ENCODE measurements at places on chromosomes 1 and 21.

DNA sequence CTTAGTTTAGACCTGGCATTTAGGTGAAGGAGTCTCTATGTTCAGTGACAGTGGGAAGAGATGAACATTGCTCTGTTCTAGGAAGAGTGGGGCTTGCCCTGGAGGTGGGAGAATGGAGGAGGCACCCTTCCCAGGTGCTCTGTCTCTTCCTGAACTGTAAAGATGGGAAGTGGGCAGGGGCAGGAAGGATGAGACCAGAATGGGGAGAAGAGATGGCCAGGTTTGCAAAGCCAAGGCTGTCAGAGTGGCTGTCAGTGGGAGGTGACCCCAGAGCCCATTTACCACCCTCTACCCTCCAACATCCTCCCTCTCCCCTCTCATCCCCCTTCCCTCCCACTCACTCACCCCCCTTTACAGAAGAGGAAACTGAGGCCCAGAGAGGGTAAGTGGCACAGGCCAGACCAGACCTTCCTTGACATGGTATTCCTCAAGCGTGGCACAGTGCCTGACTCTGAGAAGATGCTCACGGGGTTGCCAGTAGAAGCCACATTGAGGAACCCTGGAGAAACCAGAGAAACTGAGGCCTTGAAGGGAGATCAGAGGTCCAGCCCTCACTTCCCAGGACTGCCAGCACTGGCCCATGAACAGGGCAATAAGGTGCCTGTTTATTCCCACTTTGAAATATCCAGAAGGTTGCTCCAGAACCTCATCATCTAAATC is 1.4 kb upstream of the IGSF8 start:
- no peak for DNase-seq

DNA sequence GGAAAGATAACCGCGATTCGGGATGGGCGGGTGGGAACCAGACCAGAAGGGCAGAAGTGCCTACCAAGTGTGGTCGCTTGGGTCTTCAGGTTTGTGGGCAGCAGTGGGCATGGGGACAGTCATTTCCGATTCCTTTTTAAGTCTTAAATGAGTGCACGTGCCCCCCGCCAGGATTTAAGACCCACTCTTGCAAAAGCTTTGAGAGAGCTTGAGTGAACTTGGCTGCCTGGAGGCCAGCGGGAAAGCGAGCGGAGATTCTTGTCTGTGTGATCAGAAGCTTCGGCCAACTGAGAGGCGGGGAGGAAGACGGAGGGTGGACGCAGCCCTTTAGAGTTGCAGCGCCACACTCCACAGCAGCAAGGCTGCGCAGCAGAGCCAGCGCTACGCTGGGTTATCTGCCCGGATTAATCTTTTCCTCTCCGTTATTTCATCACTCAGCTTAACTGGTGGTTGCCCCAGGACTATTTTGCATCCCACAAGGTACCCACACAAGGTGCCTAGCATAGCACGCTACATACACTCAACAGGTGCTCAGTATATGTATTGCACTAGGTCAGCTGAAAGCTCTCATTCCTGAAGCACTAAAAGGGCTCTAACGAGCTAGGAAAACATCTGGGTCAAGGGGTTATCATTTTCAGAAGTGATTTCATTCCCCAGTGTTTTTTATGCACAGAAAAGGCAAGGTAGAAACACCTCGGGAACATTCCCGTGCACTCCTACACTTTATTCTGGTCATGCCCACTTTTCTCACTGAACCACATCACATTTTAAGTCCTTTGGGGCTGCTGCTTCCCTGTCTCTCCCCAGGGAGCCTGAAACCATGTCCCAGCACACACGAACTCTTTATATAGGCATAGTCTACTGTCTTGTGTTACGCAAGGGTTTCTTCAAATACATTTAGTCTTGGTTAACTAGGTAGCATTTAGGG is 1.5 kb upstream of the BATF3 start:
- no peak for DNase-seq

- DNase-seq, result no peak
Measured at GRCh38 chr1:57796616-57797015, 372.8 kb upstream of the DAB1 start.

DNA sequence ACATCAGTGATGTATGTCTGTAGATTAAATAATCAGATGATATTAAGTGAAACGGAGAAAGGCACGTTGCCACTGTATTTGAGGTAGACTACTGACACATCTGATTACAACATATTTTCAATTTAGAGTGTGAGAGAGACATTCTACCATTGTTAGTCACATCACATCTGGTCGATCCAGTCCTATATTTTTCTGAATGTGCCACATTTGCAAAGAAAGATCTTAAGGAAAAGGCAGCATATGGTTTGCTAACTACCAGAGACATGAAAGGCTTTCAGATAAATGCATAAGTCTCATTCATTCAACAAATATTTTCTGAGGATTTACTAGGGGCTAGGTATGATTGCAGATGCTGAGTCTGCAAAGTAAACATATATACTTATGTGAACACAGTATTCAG is 114.3 kb upstream of the RUNX1 start:
- no peak for DNase-seq

DNA sequence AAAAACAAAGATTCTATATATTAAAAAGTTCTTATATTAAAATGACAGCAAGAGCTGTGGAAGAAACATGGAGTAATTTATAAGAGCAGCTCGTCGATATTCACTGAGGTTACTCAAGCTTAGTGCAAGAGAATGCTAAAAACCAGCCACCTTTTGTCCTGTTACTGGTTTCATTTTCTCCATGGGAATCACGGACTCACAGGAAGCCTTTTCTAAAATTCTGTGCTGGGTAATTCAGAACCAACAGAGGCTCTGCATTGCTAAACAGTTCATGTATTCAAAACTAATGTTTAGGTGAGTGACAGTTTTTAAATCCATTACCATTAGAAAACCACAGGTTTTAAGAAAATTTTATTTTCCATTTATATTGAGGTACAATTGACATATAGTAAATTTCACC is 147.8 kb upstream of the MAP1LC3C start:
- no peak for DNase-seq

DNA sequence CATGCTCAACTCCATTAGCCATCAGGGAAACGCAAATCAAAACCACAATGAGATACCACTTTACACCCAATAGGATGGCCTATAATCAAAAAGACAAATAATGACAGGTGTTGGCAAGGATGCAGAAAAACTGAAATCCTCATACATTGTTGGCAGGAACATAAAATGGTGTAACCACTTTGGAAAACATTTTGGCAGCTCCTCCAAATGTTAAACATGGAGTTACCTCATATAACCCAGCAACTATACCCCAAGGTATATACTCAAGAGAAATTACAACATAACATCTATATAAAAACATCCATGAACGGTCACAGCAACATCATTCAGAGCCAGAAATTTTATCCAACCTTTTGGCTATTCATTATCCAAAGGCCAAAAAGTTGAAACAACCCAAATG is 11.6 kb downstream of the EIF4G3 start:
- DNase-seq, result no peak

- DNase-seq, result no peak
Measured at GRCh38 chr1:205687242-205687641, 6.9 kb upstream of the SLC45A3 start.

DNA sequence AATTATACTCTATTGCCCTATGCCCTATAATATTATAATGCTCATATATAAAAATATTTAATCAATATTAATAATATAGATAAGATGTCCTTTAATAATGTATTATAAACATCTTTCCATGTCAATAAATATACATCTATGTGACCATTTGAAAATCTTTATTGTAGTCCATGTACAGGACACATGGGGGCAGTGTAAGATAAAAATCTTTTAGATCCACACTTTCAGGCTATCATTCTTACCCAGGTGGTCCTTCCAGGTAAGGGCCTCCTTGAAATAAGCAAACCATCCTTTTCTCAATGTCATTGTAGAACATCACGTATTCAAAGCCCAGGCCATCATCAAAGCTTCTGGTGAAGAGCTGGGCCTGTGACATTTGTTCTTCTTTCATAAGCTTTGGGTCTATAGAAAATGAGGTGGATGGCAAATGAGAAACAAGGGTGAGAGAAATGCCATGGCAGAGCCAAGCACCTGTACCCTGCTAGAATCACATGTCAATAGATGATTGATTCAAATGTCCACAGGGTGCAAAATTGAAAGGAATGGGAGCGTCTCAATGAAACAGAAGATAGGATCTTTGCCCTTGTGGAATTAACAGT is 20.2 kb downstream of the THEM4 start:
- DNase-seq, result no peak

DNA sequence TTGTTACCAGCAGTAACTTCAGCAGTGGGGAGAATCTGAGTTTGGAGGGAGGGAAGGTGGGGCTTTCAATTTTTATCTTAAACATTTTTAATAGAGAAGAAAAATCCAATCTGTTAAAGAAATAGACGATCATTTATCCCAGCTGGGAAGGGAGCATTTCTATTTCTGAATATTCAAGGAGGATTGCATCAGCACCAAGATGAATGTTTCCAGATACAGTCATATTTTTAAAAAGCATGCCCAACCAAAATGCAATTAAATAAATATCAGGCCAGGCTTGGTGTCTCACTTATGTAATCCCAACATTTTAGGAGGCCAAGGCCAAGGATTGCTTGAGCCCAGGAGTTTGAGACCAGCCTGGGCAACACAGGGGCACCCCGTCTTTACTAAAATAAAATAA is 1.7 kb upstream of the ATP1A4 start:
- DNase-seq, result no peak

GRCh38 chr1:204751480-204751879 is 65.9 kb upstream of the LRRN2 start:
- no peak for DNase-seq

- no peak for DNase-seq
Measured at GRCh38 chr1:79667848-79668696, 661.5 kb upstream of the ADGRL4 start.

DNA sequence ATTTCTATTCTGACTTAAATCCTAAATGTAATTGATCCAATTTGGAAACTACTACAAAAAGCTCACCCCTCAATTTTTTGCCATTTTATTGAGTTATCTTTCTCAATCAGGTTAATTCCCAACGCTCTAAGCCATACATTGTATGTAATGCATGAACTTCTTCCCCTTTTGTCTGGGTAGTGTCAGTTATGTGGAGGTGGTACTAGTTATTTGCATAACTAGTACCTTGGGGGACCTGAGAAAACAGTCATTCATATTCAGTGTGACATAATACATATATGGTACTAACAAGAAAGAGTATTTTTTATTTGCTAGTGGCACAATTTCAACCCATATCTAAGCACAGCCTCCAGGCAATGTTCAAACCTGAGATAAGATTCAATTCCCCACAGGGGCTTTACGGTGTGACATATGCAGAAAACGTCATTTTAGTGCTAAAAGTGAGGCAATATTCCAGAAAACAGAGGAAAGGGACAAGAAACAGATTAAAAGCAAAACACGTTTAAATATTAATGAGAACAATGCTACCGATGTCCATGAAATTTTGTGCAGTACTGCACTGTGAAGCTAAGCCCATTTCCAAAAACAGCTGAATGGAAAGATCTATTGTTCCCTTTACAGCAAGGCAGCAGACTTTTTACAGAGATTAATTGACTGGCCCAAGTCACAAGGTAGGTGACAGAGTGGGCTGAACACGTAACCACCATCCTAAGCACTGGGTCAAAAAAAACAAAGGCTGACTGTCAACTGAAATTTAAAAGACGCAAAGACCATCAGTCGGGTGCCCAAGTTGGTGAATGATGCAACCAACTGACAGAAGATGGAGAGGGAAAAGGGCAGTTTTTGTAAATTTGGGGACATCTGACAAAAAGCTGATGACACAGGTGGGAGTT is 1.4 kb downstream of the HLCS start:
- no peak for DNase-seq

- no peak for DNase-seq
Measured at GRCh38 chr1:3359351-3359750, 95.1 kb upstream of the ARHGEF16 start.

DNA sequence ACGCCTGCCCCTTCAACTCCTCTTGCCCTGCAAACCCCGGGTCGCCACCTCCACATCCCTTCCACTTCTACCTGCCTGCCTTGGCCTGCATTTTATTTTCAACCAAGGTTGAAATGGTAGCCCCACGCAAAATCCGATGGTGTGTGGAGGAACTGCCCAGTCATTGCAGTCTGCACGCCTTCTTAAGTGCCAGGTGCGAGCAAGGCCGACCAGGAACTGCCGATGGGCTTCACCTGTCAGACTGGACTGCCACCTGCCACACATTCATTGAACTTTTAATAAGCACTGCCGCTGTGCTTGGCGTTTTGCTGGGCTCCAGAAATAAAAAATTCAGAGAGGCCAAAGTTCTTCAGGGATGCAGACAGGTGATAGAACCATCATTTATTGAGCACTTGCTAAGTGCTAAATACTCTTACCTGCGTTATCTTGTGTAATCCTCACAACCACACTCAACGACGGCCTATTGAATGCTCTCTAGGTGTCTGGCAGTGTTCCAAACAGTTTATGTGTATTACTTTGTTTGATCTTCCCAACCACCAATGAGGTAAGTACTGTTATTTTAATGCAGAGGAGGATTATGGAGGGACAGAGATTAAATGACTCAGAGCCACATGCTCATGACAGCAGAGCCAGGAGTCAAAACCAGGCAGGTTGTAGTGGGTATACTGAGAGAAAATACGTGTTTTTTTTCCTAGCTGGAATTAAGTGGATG is 36.2 kb downstream of the CACHD1 start:
- no peak for DNase-seq

DNA sequence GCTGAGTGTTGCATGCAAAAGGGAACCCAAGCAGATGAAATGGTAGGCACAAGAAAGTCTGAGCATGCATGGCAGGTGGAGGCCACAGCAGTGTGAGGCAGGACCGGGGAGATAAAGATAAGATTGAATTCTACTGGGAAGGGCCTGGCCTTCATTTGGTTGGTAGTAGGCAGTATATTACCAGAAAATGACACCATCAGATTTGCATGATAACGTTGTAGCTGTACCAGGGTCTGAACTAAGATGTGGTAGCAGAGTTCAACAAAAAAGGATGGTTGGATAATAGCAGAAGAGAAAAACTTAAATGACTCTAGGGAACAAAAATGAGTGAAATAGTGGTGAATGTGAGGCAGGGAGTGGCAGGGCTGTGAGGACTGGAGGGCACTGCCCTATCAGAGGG is 75.6 kb upstream of the DNAJC6 start:
- no peak for DNase-seq

GRCh38 chr1:234302354-234302962 is 70.8 kb upstream of the COA6 start:
- DNase-seq, result no peak

- no peak for DNase-seq
Measured at GRCh38 chr1:161989108-161989507, 34.6 kb downstream of the OLFML2B start.

- DNase-seq, result no peak
Measured at GRCh38 chr21:45801989-45802388, 158.5 kb downstream of the PCBP3 start.

- no peak for DNase-seq
Measured at GRCh38 chr1:84919461-84919970, 26.5 kb upstream of the LPAR3 start.

DNA sequence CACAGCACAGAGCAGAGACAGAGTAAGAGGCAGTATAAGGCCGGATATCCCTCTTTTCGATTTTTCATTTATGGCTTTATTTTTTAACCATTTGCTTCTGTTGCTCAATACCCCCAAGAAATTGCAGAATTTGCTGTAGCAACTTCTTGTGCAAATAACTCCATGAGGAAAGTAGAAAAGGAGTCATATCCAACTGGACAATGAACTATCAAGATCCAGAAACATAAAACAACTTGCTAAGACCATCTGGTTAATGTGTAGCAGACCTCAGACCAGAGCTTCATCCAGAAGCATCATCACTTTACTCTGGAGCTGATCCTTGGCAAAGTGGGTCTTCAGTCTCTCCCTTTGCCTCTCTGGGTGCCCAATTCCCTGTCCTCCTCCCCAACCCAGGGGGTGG is 45.9 kb downstream of the ZNF697 start:
- no peak for DNase-seq
